ENCODE measurements at places on chromosomes 12 and 14. TPM values are rescaled to one million over a fixed set of nuclear protein-coding genes. Genes with fewer than 3 reads are reported as not detected.

Gene DPPA3
- total RNA-seq = 0.23 TPM

Gene SLC10A1
- 1.7 TPM for total RNA-seq

Gene VEZT
- 83.2 TPM for total RNA-seq

Gene ALDH1L2
- total RNA-seq = 11.1 TPM

Gene OAS2
- total RNA-seq = 0.44 TPM

Gene CAPS2
- total RNA-seq = 2.6 TPM

DNA sequence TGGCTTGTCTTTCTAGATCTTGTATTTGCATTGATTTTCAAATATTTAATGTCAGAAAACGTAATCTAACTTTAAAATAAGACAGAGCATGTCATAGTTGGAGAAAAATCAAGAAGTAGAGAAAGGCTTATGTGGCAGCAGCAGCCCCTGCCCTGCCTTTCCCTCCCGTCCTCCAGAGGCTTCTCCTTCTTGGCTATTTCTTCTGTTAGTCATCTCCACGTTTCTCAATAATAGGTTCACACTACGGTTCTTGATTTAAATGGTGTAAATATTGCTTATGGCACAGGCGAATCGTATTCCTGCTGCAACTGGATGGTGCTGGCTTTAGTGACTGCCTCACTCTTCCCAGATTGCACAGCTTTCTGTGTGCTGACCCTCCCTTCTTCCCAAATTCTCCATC, 42.8 kb downstream of the SLC8B1 start:
- DNase-seq = no peak

GRCh38 chr12:12408265-12408690, 51.4 kb downstream of the BORCS5 start:
- DNase-seq = no peak

DNA sequence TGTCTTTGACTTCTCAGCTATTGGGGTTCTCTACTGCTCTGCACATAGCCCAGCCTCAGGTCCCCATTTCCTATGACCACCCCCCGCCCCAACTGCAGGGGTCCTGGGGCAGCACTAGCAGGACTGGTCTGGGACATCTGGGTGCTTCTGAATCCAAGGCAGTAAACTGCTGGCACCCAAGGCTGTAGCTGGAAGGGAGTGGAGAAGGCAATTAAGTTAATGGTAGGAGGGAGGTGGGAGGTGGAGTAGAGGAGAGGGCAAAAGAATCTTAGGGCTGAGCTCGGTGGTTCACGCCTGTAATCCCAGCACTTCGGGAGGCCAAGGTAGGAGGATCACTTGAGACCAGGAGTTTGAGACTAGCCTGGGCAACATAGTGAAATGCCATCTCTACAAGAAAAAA, 11.5 kb downstream of the PLEK2 start:
- DNase-seq = no peak

Measured in hepatocyte (in vitro differentiated cells).